ENCODE measurements at places on chromosomes 2 and 18.

- DNase-seq, result no peak
Observed at GRCh38 chr2:46353509-46353908, 56.3 kb downstream of the EPAS1 start.

GRCh38 chr2:127953128-127953718, 67.5 kb upstream of the AMMECR1L start:
- DNase-seq, result no peak

- no peak for DNase-seq
Observed at GRCh38 chr2:219598308-219599078, 836 bp downstream of the STK11IP start.

DNA sequence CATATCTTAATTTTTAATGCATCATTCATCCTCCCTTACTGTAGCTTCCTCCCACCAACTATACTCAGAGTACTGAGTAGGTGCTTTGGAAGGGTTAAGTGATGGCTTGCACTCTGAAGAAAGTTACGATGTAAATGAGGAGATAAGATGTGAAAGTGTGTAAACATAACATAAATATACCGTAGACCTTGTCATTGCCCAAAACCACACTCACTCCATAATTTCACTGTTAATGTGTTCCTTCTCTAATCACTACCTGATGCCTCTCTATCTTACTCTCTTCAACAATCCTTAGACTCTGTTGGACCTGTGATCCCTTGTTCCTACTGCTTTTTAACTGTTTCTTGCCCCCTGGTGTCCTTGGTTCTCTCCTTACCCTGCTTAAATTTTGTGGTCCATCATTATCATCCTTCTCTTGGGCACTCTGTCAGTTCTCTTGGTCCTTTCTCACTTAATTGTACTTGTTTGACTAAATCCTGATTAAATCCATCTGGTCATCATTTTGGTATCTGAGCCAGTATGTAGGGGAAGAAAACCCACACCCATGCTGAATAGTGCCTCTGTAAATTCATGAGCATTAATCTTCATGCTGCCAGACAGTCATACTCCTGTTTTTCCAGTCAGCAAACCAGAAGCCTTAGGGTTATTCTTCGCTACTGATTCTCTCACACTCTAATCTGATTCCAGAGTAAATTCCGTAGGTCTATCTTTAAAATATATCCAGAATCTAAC, 45.0 kb downstream of the PMS1 start:
- no peak for DNase-seq

- no peak for DNase-seq
Observed at GRCh38 chr18:55900380-55900779, 312.4 kb upstream of the TCF4 start.

DNA sequence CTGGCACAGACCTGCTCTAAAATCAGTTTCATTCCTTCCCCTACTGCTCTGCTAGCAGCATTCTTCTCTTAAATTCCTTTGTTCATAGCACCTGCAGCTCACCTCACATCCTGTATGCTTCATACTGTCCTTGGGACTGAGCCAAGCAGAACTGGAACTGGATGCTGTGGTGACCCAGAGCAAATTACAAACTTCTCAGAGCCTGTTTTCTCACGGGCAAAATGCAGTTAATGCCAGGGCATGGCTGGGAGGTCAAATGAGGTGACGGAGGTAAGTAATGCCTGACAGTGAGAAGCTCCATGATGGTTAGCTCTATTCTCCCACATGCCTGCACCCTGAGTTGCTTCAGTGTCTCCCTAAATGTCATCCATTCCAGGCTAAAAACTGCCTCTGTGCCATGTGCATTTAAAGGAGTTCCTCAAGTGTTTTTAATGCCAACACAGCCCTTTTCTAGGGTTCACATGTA, 29.7 kb downstream of the C2orf42 start:
- no peak for DNase-seq

DNA sequence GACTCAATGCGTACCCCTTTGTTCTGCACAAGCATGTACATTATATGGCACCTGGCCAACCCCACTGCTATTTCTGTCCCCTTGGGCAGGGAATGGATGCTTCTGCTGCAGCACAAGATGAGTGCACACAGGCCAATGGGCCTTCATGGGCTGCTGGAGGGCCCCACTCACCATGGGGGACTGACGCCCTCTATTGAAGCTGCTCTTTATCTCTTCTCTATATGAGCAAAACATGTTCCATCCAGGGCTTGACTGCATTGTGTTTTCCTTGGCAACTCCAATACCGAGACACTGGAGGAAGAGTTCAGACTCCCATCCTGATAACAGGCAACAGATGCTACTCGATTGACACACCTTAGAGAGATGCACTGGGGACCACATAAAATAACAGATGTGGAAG, 251.6 kb upstream of the NCKAP5 start:
- DNase-seq, result no peak

DNA sequence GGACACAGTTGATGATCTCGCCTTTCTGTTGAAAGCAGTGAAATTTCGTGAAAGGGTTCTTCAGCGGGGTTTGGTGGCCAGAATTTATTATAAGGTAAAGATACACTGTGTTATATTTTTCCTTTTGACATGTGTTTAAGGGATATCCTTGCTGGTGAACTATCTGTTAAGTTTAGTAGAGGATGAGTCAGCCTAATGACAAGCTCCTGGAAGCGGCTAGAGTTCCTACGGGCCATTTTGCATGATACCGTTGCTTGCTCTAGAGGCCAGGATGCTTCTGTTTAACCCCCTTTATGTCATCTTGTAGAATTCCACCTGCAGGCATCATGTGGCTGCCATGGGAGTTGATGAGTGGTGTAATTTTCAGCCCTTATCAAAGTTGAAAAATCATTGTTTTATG, 124.8 kb upstream of the BCL2L11 start:
- no peak for DNase-seq

- DNase-seq, result no peak
Observed at GRCh38 chr2:40108851-40109250, 329.8 kb upstream of the THUMPD2 start.

GRCh38 chr2:144467502-144468137, 52.3 kb downstream of the ZEB2 start:
- no peak for DNase-seq

DNA sequence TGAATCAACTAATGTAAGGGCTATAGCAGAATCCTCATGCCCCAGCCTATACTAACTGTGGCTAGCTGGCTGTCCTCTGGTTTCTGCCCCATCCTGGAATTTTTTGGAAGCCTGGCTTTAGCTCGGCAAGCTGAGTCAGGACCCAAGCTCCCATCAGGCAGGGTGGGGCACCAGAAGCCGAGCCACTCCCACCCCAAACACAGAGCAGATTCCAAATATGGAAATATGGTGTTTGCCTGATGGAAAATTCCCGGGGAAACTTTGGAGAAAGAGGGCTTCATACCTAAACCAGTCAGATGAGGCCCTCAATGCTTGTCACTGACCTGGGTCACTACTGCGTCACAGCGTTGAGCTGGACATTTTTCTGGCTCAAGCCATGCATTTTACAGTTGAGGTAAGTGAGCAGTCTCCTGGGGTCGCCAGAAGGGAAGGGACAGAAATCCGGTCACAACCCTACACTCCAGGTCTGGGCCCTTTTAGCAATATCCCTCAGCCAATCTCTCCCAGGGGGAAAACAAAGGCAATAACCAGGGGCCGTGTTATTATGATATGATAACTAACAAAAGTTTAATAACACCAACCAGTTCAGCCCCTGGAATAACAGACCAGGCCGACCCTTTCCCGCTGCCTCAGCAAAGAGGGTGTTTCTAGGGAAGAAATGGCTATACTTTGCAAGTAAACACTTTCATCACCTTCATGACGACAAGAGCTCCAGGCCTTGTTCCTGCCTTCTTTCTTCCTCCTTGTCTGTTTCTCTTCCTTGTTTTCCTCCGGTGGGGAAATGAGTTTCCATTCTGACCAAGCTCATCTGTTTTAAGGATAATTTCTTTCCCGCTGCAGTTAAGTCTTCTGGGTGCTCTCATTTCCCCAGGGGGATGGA, 37.7 kb downstream of the PSD4 start:
- DNase-seq, result peak; percentile 63

DNA sequence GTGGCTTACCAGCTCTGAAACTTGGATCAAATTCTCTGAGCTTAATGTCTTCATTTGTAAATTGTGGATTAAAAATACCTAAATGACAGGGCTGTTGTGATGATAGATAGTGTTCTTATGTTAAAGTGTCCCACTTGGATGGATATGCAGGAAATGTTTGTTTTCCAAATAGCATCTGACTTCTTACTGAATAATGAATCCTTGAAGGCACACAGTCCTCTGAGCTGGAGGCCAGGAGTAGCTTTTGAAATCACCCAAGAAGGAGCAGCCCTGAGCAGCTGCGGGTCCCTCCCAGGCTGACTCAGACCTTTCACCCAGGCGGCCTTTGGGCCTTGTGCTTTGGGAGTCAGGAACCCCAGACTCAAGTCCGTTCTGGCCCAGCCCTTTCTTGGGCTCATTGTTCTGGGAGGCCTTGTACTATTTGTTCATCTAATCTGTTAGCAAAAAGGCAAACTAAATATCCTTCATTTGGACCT, 173.0 kb upstream of the GATA6 start:
- no peak for DNase-seq

GRCh38 chr2:104523921-104524320, 330.0 kb upstream of the POU3F3 start:
- DNase-seq, result no peak

- no peak for DNase-seq
Observed at GRCh38 chr2:98310010-98310409, 36.2 kb upstream of the CNGA3 start.

GRCh38 chr2:127124426-127124825, 17.5 kb upstream of the BIN1 start:
- DNase-seq, result no peak

GRCh38 chr2:88483200-88483599, 30.7 kb upstream of the FOXI3 start:
- no peak for DNase-seq

- no peak for DNase-seq
Observed at GRCh38 chr2:156006721-156007618, 325.6 kb downstream of the NR4A2 start.

- peak; percentile 17 for DNase-seq
Observed at GRCh38 chr2:152694161-152694661, 23.1 kb downstream of the PRPF40A start.

DNA sequence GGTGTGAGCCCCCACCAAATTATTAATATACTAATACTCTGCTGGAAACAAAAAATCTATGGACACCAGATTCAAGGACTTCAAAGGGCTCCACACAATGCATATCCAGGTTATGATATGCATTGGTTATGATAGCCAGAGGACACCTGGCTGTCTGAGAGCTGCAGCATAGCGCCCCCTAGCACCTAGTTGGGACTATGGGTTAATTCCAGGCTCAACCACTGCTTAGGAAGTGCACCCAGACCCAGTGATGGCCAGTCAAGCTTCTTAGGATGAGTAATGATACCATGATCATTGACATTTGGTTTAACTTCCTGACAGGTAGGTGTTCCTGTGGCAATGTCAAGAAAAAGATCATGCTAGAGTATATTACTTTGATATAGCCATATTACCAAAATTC, 3.8 kb upstream of the FRZB start:
- DNase-seq, result no peak

- DNase-seq, result no peak
Observed at GRCh38 chr18:25145731-25146511, 206.0 kb downstream of the ZNF521 start.

DNA sequence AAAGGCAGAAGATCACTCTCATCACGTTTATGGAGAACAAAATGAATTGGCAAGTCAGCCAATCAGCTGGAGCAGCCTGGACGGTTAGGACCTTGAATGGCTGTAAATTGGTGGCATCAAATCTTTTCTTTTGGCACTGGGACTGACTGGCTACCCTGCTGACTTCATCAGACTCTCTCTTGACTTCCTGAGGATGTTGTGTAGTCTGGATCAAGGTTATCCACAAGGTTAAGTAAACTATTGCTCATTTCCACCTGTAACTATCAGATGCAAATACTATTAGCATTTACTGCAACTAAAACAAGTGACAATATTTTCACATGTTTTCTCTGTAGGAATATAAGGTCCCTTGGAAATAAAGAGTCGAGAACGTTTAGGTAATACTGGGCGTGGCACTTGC, 134.3 kb upstream of the RASGRP3 start:
- DNase-seq, result no peak
